ENCODE measurements at places on chromosomes 4 and X.
A peak's percentile ranks its signal among the peaks of the same experiment; 100 is the strongest.

- DNase-seq, result no peak
Observed at GRCh38 chr4:139042981-139043460, 27.4 kb downstream of the NOCT start.

DNA sequence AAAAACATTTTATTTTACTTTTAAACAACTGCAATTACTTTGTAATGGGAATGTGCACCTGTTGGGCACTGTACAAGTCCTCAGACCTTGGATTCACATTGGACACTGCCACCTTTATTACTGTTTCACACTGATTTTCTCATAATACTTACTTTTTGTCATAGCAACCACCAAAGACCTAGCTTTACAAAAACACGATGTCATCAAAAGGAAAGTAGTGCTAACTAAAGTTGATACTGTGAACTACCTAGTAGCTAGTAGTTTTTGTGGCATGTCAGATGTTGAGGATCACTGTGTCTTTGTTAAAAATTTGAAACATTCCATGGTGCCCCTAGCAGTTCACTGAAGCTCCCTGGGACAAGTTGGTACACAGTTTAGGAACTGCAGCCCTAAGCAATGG, 62.9 kb upstream of the HOPX start:
- no peak for DNase-seq

DNA sequence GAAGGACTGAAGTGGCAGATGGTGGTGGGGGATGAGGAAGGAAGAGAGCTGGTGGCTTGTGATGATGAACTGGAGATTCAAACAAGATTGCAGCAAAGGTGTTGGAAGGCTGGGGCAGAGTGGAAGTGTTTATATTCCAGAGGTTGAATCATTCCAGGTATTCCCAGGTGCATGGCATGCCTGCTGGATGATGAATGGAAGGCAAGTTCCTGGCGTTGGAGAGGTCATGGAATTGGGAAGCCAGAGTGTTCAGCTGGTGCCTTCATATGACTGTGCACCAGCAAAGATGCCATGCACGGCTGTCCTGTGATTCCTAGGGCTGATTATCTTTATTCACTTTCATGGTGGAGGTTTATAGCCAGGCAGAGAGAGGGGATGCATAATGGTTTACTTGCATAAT, 135.8 kb upstream of the PUDP start:
- no peak for DNase-seq

GRCh38 chrX:93259029-93259428, 414.3 kb downstream of the NAP1L3 start:
- no peak for DNase-seq

- DNase-seq, result no peak
Observed at GRCh38 chr4:53529025-53529424, 62.3 kb downstream of the LNX1 start.

GRCh38 chr4:121256887-121257466, 92.9 kb upstream of the TNIP3 start:
- DNase-seq, result no peak

DNA sequence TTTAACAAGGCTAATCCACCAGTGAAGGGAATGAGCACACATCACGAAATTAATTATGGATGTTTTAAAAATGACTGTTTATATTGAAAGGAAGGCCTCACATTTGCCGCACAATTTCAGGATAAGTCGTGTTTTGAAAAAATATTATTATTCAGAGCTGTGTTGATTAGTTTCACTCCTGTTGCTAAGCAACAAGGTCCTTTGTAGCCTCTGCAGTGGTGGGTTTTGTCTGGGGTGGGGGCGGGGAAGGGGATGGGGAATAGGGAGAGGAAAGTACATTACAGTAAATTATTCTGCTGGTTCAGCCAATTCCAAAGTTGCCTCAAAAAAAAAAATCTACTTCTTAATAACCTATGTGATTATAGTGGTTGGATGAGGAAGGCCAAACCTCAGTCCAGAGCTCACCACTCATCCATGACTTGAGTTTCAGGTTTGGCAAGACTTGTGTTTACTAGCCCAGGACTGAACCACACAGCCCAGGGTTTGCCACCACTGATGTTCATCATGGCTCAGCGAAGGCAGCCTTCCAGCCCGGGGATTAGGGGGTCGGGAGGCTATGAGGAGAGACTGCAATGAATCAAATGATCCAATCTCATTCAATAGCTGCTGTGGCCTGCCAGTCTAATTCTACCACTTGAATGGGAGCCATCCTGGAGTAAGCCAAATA, 162.5 kb upstream of the ATP6AP2 start:
- no peak for DNase-seq

- DNase-seq, result no peak
Observed at GRCh38 chr4:163755013-163755412, 260.5 kb downstream of the TMA16 start.

DNA sequence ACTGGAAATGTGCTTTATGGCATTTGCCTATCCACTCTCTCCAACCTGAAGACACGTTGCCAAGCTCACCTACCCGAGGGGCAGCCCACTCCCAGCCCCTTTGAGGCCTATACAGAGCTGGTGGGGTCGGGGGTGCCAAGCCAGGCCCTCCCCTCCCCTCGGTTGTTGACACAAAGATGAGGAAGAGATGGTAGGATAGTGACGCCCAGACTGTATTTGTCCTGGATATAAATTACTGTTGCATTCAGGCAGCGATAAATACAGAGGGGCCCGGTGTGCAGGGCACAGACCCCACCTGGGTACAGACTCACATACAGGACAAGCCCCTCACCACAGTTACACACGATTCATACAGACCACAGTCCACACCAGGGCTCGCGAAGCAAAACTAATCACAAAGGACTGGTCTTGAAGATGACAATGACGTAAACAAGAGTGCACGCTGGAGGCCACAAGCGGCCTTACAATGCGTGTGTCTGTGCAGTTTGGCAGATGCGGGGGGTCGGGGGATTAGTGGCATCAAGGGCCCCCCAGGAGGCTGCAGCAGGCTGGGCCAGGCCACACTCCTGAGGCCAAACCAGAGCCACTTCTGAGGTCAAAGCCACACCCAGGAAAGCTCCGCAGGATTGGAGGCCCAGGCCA, 14.6 kb downstream of the DGKQ start:
- no peak for DNase-seq

DNA sequence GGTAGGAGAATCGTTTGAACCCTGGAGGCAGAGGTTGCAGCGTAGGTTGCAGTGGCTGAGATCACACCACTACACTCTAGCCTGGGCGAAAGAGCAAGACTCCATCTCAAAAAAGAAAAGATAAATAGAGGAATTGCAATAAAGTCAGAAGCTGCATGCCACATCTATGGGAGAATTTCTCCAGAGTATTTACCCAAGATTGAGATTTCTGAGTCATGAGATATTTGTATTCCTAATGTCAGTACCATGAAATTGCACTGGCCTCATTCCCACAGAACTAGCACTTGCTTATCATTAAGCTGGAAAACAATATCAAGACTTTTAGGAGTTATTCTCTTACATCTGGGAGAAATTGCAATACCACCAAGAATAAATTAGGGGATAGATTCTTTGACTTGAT, 37.4 kb downstream of the ASIC5 start:
- no peak for DNase-seq

- no peak for DNase-seq
Observed at GRCh38 chr4:143400082-143400481, 63.4 kb downstream of the GAB1 start.

DNA sequence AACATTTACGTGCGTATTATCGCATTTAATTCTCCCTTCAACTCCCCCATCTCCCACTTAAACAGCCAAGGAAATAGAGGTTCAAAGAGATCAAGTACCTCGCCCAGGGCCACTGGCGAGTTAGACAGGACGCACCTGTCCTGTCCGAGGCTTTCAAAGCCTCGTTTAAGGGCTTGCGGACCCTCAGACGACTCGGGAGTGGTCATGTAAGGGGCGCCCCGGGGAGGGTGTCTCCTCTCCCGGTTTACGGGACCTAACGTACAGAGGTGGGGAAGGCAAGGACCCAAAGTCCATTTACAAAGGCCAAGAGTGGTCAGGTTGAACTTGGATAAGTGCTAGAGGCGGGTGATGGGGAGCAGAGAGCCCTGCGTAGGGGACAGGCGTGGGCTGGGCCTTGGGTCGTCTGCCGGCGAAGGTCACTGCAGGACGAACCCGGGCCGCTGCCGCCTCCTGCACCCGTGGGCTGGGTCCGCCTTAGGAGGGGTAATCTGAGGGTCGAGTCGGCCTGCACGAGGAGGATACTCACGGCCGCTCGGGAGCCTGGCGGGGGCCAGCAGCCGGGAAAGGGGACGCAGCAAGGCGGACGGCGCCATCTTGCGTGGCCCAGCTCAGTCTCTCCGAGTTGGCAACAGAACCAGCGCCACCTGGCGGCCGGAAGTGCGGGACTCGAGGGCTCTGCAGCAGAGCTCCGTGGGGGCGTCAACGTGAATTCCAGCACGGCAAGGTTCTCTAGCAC, 5.9 kb upstream of the NAA15 start:
- DNase-seq, result peak; percentile 94

- no peak for DNase-seq
Observed at GRCh38 chr4:26619784-26620183, 35.9 kb downstream of the TBC1D19 start.

Data from activated naive CD8-positive, alpha-beta T cell treated with anti-CD3 and anti-CD28 coated beads, Interleukin-2, amount 50 U/mL, for 16 hours (primary cell).